Activated CD4-positive, CD25-positive, alpha-beta regulatory T cell (primary cell): ENCODE measurements at places on chromosomes 2 and 18.

DNA sequence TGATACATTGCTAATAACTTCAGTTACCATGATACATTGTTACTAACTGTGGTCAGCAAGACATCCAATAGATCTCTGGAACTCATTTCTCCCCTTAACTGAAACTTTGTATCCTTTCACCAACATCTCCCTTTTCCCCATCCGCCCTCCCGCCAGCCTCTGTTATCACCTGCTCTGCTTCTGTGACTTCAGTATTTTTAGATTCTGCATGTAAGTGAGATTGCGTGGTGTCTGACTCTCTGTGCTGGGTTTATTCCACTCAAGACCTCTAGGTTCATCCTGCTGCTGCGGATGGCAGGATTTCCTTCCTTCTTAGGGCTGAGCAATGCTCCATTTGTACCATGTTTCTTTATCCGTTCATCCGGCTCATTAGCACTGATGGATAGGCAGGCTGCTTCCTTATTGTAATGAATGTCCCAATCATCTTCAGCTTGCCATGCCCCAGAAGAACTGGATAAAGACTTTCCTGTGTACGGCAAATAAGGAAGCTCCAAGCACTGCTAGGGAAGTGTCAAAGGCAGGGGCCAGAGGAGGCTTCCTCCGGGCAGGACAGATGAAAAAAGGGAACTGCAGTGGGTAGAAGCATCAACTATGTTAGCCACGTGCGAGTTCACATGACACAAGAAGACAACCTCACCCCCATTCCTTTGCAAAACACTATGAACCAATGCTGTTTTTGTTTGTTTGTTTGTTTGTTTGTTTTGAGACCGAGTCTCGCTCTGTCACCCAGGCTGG is 113.4 kb downstream of the EIPR1 start:
- DNase-seq = no peak

GRCh38 chr2:149098701-149099100 is 60.2 kb downstream of the LYPD6B start:
- DNase-seq = no peak

- DNase-seq = no peak
These were observed 26.7 kb downstream of the ZBTB14 start for GRCh38 chr18:5268874-5269273.

DNA sequence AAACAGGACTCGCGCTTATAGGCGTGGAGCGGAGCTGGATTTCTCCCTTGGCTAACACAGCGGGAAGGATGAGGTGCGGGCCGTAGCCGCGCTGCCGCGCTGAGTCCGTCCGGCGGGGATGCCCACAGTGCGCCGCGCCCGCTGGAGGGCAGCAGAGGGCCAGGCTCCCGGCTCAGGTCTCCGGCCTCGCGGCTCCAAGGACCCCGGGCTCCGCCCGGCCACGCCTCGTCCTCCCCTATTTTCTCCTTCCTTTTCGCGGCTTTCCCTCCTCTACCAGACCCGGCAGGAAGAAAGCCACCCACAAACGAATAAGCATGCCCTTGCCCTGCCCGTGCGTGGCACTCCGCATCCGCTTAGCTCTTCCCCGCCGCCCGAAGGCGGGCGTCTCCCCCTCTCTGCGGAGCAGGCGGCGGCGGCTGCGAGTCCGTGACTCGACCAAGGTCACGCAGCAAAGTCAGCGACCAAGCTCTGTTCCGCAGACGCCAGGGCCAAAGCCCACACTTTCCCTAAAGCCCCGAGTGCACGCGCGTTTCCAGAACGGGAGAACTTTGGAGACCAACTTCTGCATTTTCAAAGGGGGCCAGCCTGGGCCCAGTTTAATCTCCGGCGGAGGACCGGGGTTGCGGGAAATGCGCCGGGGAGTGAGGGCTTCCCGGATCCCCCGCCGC is 48.5 kb downstream of the KCNIP3 start:
- DNase-seq = peak; percentile 46

GRCh38 chr2:98280376-98281102 is 65.7 kb upstream of the CNGA3 start:
- no peak for DNase-seq
